ENCODE measurements at places on chromosomes 6 and 20. TPM values are rescaled to one million over a fixed set of nuclear protein-coding genes. Genes with fewer than 3 reads are reported as not detected.

- no peak for DNase-seq
- H3K36me3 ChIP-seq, result no peaks in the 10 kb centered on the region
- no peak overlapping the region for H3K4me3 ChIP-seq
- H3K27me3 ChIP-seq, result no peaks in the 10 kb centered on the region
Observed at GRCh38 chr6:52642368-52642767, 28.5 kb upstream of the TMEM14A start.

- H3K27ac ChIP-seq, result no peak overlapping the region
- H3K4me3 ChIP-seq, result no peak overlapping the region
- no peaks in the 10 kb centered on the region for H3K4me1 ChIP-seq
- no peak for DNase-seq
Observed at GRCh38 chr6:146355521-146356100, 188.0 kb upstream of the RAB32 start.

DNA sequence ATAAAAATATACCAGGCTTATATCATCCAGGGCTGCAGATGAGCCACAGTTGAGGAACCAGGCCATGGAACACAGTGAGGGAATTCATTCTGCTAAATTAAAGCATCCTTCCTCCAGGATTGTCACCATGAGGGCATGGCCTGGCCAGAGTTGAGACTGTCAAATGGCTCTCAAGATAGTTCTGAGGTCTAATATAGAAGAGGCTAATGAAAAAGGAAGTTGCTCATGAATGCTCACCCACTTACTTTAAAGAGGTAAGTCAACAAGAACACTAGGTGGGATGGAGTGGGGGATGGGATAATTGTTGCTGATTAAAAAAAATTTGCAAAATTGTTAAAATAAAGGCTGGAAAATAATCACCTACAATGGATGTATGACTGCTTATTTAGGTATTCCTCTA is 72.0 kb upstream of the GCM1 start:
- H3K36me3 ChIP-seq, result no peaks in the 10 kb centered on the region
- H3K4me1 ChIP-seq, result no peaks in the 10 kb centered on the region
- no peak overlapping the region for H3K4me3 ChIP-seq
- no peak overlapping the region for H3K27ac ChIP-seq
- DNase-seq, result no peak

MDFI gene
- 106 TPM for total RNA-seq

PGC gene
- 128 TPM for total RNA-seq

DNA sequence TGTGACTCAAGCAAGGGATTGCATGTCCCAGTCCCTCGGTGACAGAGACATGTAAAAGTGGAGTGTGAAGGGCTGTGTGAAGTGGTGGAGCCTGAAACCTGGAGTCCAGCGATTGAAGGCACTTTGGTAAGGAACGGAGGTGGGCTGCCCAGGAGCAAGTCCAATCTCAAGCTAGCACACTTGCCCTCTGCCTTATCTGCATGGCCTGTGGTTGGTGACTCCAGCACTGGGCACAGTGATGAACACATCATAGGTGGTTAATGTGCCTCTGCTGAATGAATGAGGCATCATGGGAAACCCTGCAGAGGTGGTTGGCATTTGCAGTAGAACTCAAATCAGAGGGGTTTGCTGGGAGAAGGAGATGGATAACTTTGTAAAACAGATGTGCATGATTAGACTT is 14.9 kb upstream of the ULBP3 start:
- no peak overlapping the region for H3K27ac ChIP-seq
- DNase-seq, result no peak
- no peak overlapping the region for H3K4me3 ChIP-seq
- H3K36me3 ChIP-seq, result no peaks in the 10 kb centered on the region
- H3K27me3 ChIP-seq, result peaks cover 11% of the 10 kb centered on the region

GRCh38 chr6:19643713-19644112 is 193.5 kb upstream of the ID4 start:
- no peaks in the 10 kb centered on the region for H3K27me3 ChIP-seq
- H3K4me1 ChIP-seq, result no peaks in the 10 kb centered on the region
- no peak overlapping the region for H3K4me3 ChIP-seq

ABCC10 gene
- total RNA-seq, result 16.7 TPM

- H3K36me3 ChIP-seq, result no peaks in the 10 kb centered on the region
- no peak overlapping the region for H3K27ac ChIP-seq
- H3K4me3 ChIP-seq, result no peak overlapping the region
- no peak for DNase-seq
Observed at GRCh38 chr20:45118028-45118427, 3.1 kb upstream of the WFDC5 start.
